Stimulated activated CD8-positive, alpha-beta memory T cell treated with anti-CD3 and anti-CD28 coated beads, Interleukin-7, amount 100 ng/mL, for 48 hours (primary cell): ENCODE measurements at places on chromosomes 13 and 19.

GRCh38 chr19:459724-460511 is 915 bp downstream of the SHC2 start:
- no peak for DNase-seq

DNA sequence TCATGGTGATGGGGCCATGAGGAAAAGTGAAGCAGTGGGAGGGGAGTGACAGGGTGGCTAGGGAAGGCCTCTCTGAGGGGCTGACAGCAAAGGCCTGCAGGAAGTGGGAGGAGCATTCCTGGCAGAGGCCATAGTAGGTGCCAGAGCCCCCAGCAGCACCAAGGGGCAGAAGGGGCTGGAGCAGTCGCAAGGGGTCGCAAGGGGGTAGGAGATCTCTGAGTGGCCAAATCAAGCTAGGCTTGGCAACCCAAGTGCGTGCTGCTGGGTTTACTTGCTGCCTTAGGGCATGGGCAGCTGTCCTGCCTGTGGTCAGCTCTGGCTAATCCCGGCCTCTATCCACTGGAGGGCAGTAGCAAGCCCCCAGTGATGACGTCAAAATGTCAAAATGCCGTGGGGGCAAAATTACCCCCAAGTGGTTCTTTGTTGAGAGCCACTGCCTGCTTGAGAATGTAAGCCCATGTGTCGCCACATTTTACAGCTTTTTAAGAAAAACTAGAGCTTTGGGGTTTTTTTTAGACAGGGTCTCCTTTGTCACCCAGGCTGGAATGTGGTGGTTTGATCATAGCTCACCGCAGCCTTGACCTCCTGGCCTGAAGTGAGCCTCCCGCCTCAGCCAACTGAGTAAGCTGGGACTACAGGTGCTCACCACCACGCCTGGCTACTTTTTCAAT is 11.8 kb downstream of the CCDC97 start:
- no peak for DNase-seq

- no peak for DNase-seq
These were observed 173.4 kb downstream of the KATNAL1 start for GRCh38 chr13:30133996-30134395.

DNA sequence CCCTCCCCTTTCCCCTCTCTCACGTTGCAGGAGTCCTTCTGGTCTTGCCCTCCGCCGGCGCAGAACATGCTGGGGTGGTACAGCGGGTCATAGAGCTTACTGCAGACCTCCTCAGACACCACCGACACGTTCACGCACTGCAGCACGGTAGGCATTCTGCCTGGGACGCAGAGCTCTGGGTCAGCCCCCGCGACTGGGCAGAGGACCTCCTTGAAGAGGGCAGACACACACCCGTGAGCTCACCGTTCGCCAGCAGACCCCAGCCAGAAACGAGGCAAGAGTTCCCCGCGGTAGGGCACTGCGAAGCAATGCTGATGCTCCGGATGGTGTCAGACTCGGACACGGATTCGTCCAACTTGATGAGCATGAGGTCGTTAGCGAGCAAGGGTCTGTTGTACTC is 2.9 kb downstream of the KLK4 start:
- DNase-seq, result no peak

DNA sequence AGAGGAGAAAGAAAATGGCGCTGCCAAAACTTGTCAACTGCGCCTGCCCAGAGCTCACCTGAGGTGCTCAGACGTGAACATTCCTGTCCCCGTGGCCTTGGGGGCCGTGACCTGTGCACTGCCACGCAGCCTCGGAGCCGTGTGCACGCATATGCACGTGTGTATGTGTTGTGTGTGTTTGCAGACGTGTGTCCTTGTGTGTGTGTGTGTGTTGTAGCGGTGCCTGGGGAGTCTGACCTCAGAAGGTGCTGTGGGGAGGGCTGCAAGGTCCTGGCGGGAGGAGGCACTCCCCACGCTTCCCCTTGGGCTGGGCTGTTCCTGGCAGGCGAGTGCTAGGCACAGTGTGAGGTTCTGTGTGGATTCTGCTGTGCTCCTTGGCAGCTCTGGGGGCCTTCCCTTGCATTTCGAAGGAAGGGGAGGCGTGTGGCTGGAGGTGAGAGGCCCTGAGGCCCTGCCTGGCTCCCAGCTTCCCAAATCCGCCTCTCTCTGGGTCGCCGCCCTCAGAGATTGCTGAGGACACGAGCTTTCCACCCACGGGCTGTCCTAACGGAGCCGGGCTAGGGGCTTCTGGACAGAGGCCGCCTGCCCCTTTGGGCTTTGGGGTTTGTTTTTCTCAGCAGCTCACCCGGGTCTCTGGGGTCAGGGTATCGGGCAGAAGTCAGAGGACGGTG is 4.5 kb downstream of the BSG start:
- DNase-seq, result no peak

DNA sequence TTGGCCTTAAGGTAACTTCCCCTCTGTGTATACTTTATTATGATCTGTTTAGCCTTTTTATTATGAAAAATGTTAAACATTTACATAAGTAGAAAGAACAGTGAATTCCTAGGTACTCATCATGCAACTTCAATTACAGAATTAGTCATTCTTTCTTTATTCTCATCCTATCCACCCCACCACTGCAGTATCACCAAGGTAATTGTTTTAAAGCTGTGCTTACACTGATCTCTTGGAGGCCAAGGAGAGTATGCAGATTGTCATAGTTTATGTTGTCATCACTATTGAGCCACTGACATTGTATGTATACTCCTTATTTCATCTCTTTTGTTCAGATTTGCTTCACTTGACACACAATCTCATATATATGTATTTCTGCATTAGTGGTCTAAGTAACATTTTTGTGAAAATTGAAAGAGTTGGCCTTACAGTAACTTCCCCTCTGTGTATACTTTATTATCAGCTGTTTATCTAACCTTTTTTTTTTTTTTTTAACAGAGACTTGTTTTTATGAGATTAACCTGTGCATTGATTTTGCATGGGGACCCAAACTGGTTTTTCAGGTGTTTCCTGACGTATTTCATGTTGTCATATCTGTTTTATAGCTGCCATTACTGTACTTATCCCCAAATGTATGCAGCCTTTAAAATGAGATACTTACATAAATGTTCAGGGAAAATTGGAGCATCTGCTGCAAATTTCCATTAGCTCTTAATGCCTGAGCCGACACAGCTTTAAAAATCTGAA is 4.5 kb downstream of the ZNF507 start:
- DNase-seq, result no peak

- no peak for DNase-seq
These were observed 36.7 kb upstream of the USPL1 start for GRCh38 chr13:30580852-30581502.

GRCh38 chr13:74683411-74683810 is 549.2 kb upstream of the KLF12 start:
- DNase-seq, result no peak

DNA sequence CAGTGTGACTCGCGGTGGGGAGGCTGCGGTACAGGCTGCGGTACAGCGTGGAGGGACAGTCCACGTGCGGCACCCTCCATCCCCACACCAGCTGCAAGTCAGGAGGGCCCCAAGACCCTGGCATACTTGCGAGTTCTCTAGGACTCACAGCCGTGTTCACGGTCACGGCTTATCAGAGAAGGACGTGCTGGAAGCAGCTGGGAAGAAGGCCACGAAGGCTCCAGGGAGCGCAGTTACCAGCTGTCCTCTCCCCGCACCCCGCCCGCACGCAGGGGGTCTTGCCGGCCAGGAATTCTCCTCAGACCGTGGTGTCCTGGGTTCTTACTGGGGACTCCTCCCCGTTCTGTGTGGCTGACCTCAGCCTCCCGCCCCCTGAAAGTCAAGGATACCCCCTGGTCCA is 6.2 kb downstream of the ZNF444 start:
- no peak for DNase-seq

DNA sequence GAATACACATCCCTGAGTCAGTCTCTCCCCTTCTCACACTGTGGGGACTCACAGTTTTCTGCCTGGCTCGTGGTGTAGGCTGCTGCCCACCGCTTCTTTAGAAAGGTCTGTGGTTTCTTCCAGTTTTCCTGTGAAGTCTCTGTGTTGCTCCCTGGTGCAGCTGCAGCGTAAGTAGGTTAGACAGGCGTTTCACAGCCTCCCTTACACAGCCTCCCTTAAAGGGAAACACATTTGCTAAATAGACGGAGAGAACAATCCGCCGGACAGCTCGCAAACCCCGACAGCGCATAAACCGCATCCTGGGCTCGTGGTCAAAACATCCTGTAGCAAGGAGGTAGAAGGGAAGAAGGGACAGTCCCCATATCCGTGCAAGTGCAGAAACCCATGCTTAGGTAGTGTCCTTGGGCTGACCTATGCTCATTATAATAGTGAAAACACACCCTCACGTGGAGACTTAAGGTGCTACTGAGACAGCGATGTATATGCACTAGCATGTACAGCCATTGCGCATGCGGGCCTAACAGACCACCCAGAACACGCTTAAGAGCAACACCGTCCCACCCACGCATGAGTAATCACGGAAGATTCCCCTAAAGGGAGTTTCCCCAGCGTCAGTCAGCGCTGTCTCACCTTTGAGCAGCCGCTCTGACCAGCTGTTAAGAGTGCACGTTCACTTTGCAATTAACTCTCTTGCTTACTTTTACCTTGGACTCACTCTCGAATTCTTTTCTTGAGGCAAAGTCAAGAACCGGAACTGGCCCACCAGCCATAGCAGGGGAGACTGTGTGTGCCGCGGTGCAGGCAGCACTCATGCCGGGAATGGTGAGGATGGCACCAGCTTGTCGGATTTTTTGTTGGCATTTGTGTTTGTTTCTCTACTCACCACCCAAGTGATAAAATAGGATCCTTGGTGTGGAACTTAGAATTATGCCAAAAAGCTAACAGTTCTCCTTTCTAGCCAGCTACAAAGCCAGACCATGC is 16.6 kb downstream of the SIGLEC8 start:
- peak; percentile 81 for DNase-seq

GRCh38 chr13:40664350-40665125 is 1.9 kb downstream of the FOXO1 start:
- DNase-seq, result peak; percentile 52

- DNase-seq, result no peak
These were observed 15.8 kb upstream of the ARHGEF7 start for GRCh38 chr13:111099290-111099689.
